ENCODE measurements at places on chromosomes 6 and 20. TPM values are rescaled to one million over a fixed set of nuclear protein-coding genes. Genes with fewer than 3 reads are reported as not detected.

OPRM1 gene
- not detected for total RNA-seq

ELOVL2 gene
- total RNA-seq: 1.5 TPM

SCAF8 gene
- 52.3 TPM for total RNA-seq

GRCh38 chr20:15320941-15321340, 983.5 kb upstream of the FLRT3 start:
- no peak for DNase-seq

DNA sequence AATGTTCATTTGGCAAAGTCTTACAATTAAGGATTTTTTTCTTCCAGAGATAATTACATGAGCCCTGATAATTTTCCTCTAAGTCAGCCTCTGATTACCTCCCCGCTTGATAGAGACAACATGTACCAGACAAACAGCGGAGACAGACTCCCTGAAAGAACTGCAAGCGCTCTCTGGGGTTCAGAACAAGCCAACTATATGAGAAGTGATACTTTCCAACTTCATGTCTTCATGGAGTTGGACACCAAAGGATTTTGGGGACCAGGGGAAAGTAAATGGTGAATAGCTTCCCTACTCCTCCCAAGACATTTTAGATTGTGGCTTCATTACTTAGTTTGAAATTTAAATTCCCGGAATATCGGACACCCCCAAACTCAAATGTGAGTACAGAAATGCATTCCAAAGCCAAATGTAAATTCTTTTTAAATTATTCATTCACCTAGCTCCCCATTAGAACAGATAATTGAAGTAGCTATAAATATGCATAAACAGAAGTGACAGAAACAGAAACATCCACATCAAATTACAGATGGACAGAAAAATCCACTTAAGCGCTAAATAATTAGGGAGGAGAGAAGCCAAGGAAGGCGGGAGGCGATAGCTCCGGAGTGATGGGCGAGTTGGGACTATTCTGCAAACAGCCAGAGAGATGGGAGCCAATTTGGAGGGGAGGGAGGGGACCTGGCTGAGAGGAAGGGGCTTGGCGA, 129.7 kb upstream of the AKAP12 start:
- DNase-seq: no peak

DNA sequence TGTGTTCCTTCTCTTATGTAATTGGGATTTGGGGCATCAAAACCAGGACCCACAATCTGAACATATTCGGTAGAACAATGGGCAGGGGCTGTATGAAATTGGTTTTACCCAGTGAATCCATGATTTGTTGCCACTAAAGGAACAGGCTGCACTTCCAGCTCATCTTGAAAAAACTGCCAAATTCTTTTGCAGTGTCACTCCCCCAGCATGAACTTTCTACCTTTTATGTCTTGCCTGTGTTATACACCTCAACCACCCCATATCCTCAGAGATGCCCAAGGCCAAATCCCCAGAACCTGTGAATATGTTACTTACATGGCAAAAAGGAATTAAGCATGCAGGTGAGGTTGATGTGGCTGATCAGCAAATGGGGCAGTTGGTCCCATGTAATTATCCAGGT, 280.2 kb upstream of the ECI2 start:
- no peak for DNase-seq

GRCh38 chr6:137084865-137085617, 40.3 kb upstream of the IL20RA start:
- DNase-seq: no peak

DNA sequence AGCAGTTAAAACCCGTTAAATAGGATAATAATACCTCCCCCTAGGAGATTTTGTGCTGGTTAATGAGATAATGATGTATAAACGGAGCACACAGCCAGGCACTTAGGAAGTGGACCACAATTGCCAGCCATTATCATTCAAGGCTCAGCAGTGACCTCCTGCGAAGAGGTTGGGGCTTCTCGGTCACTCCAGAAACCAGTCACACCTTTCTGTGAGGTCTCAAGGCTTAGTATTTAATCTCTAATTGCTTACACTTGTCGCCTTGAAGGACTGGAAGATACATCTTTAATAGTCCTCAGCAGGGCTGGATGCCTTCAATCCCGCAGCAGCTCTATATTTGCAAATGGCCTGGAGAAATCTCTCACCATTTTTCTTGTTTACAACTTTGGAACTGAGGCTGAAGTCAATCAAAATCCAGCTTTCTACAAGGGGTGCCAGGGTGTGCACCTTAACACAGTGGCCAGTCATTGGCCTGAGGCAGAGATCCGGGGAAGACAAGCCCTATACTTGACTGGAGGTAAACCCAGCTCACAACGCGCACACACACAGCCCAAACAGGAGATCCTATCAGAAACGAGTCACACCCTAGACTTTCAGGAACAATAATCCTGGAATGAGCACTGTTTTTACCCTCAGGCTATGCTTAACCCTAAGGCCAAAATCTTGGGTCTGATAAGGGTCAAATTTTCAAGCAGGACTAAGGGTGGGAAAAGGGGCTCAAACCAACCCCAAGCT, 1.2 kb downstream of the POU5F1 start:
- no peak for DNase-seq

GRCh38 chr20:44069203-44070011, 117.6 kb downstream of the JPH2 start:
- DNase-seq: no peak

- DNase-seq: no peak
Measured at GRCh38 chr6:89140347-89141156, 5.3 kb upstream of the PM20D2 start.

GRCh38 chr20:44610313-44610962, 28.1 kb downstream of the PKIG start:
- no peak for DNase-seq

- DNase-seq: no peak
Measured at GRCh38 chr20:32622585-32623468, 37.7 kb upstream of the NOL4L start.

GRCh38 chr6:79872986-79873385, 74.4 kb downstream of the ELOVL4 start:
- DNase-seq: no peak
